NCI-H187 (cell line): ENCODE measurements at places on chromosomes 7 and 10.

DNA sequence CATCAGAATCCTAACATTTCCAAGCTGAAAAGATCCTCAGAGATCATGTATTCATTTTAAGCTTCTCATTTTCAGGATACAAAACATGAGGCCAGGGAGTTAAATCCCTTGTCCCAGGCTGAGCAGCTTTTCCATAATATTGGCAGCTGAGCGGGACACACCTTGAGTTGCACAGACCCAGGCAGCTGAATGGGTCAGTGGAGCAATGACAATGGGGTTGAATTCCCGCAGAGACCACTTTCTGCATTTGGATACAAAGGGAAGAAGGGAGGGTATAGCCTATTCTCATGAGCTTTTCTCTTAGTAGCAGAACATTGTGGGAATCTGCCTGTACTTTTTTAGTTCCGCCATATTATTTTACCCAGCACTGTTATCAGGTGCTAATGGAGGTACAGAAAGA is 49.5 kb downstream of the PRR15 start:
- DNase-seq = no peak

GRCh38 chr7:1312136-1313070 is 79.7 kb downstream of the UNCX start:
- DNase-seq = no peak

GRCh38 chr10:86954681-86955500 is 2.5 kb downstream of the MMRN2 start:
- DNase-seq = no peak

DNA sequence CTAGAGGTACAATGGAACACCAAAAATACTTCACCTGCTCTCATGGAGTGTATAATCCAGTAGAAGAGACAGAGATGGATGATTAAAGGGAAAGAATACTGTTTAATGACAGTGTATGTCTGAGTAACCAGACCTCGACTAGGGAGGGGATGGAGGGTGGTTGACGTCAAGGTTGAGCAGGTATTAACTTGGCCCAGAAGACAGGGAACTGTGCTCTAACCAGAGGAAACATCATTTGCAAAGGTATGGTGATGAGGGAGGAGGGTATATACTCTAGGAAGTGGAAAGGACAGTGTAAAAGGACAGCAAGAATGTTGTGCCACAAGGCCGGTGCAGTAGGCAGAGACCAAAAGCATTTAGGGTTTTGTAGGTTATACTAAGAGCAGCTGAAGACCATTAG is 2.9 kb downstream of the MIOS start:
- no peak for DNase-seq

DNA sequence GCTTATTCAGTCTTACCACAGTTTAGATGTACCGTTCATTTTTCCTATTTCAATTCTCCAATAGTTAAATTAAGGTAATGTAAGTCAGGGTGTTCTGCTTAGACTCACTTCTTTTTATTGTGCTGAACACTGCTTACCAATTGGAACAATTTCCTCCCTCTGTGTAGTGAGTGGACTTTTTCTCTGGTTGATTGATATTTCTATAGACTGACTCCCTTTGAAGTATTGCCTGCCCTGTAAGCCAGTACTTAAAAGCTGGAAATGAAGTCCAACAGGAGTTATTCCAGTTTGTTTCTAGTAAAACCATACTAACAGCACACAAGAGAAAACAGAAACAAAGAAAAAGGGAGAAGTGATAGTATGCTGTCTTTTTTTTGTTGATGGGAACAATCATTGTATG is 1674.9 kb downstream of the REEP3 start:
- DNase-seq = no peak

DNA sequence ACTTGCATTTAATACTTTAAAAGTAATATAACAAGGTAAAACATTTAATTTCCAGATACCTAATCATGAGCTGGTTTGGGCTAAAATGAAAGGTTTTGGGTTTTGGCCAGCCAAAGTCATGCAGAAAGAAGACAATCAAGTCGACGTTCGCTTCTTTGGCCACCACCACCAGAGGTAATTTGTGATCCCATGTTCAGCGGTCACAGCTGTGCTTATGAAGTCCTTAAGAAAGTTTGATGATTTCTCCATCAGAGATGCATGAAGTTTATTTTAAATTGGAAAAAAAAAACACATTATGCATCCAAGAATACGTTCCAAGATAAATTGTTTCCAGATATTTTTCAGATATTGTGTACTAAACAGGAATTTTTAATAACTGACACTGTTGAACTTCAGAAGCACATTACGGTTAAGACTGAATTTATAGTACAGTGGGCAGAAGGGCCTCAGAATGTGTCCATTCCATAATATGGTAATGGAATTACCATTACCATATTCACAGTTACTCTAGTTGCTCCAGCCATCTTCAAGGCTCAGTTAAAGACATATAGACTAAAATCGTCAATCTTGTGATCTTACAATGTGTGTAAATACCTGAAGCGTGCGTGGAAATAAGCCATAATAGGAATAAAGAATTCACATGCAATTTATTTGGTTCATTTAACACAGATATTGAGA is 106.8 kb downstream of the ZMYND11 start:
- DNase-seq = no peak

GRCh38 chr7:139648391-139648861 is 124.9 kb downstream of the CLEC2L start:
- DNase-seq = no peak

DNA sequence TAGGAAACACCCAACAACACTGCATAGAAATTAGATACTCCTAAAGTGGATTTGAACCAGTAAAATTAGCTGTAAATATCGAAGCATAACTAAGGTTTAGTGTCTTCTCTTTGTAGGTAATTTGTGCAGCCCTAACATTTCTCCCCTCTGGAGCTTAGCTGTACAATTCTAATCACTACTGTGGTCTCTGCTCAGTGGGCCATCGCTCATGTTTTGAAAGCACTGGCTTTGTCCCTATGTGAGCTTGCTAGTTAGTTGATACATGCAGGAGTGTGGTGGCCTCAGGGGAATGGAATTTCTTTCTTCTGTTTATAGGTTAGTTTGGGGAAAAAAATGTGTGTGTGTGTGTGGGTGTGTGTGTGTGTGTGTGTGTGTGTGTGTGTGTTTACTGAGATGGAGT is 373.1 kb downstream of the DPP6 start:
- DNase-seq = no peak

DNA sequence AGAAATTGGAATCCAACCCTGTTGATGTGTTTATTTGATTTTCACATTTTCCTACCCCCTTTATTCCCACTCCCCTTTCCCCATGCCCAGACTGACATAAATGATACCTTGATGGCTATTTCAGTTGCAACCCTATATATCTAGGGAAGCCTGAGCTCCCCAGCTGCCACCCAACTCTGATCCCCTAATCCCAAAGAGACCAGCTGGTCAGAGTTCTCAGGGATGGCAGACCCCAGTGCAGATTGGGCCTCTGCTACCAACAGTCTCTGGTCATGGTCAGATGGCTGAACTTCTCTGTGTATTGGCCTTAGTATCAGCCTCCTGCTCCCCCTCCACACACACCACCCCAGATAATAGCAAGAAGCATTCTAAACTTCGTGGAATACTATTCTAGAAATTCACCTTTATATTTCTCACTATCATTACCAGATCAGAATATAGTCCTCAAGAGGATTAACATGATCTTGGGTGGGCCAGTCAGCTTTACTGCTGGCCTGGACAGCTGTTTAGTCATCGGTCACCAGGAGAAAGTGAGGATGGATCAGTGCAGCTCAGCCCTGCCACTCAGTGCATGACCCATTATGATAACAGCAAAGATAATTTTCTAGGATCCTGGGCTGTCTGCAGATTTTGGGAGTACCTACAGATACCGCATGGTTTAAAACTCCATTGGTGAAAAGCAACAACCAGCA is 24.5 kb upstream of the BTRC start:
- no peak for DNase-seq

DNA sequence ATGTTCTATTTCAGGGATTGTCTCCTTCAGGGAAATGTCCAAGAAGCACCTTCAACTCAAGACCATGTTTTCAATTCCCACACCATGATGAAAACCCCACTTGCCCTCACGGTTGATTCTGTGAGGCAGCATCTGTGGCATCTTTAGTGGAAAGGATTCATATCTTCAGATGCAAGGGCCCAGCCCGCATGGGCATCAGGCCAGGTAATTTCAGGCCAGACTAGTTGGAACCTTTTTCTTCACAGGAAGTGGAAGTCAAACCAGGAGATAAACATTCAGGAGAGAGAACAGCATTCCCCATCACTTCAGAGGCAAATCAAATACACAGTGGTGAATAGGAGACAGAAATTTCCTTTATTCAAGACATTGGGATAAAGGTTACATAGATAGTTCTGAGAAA is 88.8 kb downstream of the JCAD start:
- DNase-seq = no peak

- DNase-seq = no peak
Observed at GRCh38 chr7:92661651-92662050, 71.5 kb upstream of the FAM133B start.

- no peak for DNase-seq
Observed at GRCh38 chr10:103541616-103542015, 48.1 kb downstream of the NEURL1 start.

GRCh38 chr7:46606761-46607160 is 685.7 kb upstream of the IGFBP3 start:
- no peak for DNase-seq

DNA sequence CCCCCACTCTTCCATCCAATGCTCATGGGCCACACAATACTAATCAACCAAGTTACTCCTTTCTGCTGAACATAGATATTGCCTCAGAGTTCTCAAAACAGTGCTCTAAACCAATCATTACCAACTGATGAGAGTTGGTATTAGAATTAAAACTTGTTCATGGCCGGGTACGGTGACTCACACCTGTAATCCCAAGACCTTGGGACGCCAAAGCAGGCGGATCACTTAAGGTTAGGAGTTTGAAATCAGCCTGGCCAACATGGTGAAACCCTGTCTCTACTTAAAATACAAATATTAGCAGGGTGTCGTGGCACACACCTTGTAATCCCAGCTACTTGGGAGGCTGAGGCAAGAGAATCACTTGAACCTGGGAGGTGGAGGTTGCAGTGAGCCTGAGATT is 8.2 kb downstream of the TM9SF3 start:
- no peak for DNase-seq

GRCh38 chr10:87546971-87547413 is 42.3 kb downstream of the MINPP1 start:
- no peak for DNase-seq

- DNase-seq = no peak
Observed at GRCh38 chr7:94620703-94621118, 35.2 kb downstream of the SGCE start.

GRCh38 chr10:93513091-93513490 is 16.7 kb downstream of the CEP55 start:
- no peak for DNase-seq

DNA sequence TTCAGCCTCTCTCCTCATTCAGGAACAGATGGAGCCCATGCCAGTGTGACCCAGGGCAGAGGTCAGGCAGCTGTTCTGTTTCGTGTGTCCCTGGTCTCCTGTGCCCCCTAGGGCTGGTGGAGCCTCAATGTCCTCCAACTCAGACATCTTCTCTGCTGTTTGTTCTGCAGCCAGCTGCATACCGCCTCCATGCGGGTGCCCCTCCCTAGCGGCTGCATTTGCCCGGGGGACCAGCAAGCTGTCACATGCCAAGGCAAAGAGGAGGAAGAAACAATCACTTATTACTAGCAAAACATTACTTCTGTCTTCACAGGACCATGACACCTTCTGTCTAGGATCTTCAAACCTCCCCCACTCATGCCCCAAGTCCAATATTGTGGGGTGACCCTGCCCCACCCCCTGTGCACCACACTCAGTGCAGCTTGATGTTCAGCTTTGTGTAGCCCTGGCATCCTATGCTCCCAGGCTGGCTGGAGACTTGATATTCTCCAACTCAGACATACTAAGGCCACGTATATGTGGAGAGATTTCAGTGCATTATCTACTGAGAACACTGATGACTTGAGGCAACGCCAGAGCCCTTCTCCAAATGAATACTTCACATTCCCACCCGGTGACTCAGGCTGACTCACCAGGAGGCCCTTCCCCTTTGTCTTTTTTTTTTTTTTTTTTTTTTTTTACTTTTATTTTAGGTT is 188.9 kb downstream of the SKIDA1 start:
- DNase-seq = no peak

DNA sequence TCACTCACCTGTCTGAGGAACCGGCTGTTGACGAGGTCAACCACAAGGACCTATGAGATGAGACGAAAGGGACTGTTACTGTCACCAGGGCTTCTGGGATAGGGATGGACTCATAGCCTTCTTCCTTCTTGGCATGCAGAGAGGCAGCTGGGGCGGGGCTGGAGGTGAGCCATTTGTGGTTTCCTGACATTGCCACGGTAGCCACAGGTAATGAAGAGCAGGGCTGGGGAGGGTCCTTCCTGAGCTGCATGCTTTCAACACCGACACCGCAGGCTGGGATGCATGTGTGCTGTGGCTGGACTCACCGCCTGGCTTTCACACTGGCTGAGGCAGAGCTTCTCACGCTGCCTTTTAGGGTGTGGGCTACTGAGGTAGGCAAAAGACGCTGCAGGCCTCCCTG is 46.4 kb upstream of the MKRN1 start:
- peak; percentile 30 for DNase-seq

GRCh38 chr7:106679153-106679931 is 18.4 kb upstream of the CCDC71L start:
- DNase-seq = no peak

DNA sequence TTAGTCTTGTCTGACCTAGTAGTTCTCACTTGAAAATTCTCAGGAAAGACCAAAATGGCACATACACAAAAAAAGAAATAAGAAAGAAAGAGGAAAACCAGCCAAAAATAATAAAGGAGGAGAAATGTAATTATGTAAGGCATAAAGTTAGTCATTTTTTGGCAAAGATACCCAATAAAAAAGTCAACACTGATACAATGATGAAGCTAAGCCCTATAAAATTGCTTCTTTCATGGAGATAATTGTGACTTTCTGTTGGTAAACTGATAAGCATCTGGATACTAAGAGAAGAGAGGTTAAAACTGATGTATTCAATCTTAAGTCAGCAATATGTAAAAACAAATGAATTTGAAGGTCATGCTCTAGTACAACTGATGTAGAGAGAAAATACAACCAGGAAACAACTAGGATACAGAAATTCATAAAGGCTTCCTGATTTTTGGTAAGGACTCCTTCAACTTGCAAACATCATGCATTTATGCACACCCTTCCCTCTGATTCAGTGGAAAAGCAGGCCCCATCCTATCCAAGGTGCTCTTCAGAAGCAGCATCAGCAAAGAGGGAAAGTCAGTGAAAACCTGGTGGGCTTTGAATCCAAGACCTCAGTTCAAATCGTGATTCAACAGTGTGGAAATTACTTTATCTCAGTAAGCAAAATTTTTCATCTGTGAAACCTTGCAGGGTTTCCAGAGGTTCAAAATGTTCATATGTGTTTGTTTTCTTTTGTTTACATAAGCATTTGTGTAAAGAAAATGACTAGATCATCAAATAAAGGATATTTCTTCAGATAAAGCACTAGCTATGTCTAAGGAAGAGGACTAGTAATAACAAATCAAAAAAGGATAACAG is 32.6 kb downstream of the IMMP2L start:
- no peak for DNase-seq
